ENCODE measurements at places on chromosomes 2 and 18.

GRCh38 chr2:75540994-75541393 lies 19.7 kb downstream of the EVA1A start:
- DNase-seq = no peak

DNA sequence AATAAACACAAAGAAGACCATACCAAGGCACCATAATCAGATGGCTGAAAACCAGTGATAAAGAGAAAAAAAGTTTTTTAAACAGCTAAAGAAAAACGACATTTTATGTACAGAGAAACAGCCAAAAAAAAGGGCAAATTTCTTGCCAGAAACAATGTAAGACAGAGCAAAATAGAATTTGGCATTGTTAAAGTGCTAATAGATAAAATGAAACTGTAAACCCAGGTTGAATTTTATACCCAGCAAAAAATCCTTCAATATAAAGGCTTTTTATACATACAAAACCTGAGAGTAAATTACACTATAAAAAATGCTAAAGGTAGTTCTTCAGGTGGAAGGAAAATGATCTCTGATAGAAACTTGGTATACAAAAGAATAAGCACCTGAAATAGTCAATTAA lies 45.7 kb downstream of the FAM117B start:
- DNase-seq = no peak

DNA sequence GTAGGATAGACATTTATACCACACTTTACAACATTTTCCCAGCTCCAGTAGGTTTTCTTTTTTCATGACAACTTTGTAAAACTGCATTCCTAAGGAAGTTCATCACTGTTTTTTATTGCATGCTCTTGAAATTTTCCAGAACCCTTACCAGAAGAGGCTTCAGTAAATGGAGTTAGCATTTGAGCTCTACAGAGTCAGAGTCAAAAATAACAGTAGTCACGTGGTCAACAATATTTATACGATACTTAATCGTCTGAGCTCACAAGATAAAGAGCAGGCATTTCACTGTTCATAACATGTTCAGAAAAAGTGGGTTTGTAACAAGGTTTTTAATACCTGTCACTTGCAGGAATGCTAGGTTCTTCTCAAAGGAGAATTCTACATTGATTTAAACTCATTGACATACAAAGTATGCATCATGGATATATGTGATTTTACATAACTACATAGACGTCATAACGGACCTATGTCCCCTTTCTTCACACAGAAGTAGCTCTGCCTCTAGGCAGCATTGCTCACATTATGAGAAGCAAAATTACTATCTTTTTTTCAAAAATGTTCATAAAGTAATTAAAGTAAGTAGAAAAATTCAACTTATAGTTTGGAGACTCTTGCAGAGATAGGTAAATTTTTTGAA lies 187.0 kb upstream of the COL3A1 start:
- DNase-seq = no peak

GRCh38 chr18:69720422-69720821 lies 227.3 kb downstream of the CD226 start:
- DNase-seq = no peak

GRCh38 chr2:202387608-202388342 lies 11.6 kb downstream of the BMPR2 start:
- DNase-seq = no peak

GRCh38 chr18:48342125-48342524 lies 67.1 kb downstream of the ZBTB7C start:
- DNase-seq = no peak

DNA sequence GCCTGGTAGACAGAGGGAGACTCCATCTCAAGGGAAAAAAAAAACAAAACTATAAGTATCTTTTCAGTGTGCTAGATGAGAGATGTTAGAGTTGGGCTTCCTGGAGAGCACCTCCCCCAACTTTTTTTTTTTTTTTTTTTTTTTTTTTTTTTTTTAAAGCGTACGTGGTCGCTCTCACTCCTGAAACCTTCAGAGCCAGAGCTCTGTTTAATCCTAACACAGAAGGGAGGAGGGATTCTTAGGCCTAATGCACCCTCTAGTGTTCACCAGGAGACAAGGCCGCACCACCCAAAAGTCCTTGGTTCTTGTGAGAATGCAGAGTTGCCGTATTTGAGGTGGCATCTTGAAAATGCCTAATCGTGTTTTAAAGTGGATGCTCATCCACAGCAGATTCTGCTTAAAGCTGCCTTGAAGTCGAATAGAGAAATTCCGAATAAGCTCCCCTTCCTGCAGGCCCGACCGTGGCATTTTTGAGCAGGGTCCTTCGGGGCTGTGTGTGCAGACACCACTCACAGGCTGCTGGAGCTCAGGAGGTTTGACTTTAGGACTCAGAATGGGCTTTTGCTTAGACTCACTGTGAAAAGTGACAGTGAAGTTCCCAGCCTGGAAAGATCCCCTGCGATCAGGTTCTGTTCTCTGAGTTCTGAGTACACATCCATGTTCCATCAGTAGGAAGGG lies 252.6 kb downstream of the AGAP1 start:
- DNase-seq = no peak
